Left forelimb (tissue), 1 donor: ENCODE measurements at places on chromosomes 6 and 20.

GRCh38 chr6:83359638-83360037 is 71.2 kb downstream of the ME1 start:
- no peak for DNase-seq

GRCh38 chr6:159953091-159953601 is 15.7 kb upstream of the IGF2R start:
- no peak for DNase-seq

DNA sequence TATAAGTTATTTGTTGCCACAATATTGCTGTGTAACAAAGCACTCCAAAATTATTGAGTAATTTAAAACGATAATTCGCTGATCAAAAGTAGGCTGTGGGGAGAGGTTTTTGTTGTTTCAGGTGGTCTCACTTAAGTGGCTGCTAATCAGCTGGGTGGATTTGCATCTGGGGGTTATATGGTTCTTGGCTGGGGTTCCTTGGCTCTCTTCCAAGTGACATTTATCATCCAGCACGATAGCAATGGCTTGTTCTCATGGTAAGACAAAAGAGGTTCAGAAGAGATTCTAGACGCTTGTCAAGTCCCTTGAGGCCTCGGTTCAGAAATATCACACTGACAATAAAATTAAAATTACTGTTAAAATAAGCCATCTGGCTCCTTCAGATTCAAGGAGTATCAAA is 1648.8 kb downstream of the GRIK2 start:
- DNase-seq, result no peak

- DNase-seq, result no peak
Observed at GRCh38 chr6:55617272-55617671, 38.3 kb upstream of the HMGCLL1 start.

DNA sequence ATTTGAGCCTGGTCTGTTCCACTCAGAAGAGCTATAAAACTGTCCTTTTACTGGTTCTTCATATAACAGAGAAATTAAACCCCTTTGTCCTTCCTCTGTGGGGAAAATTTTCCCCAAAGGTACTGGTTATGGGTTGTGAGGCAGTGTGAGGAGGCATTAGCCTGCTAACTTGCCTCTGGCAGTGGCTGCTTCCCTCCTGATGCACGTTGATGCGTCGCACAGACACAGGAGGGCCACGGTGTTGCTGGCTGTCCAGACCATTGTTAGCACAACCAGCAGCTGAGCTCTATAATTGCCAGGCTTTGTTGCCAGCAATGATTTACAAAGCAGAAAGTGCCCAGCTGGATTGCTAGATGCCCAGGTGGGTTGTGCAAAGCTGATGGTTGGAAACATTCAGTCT is 10.1 kb downstream of the AAR2 start:
- no peak for DNase-seq

DNA sequence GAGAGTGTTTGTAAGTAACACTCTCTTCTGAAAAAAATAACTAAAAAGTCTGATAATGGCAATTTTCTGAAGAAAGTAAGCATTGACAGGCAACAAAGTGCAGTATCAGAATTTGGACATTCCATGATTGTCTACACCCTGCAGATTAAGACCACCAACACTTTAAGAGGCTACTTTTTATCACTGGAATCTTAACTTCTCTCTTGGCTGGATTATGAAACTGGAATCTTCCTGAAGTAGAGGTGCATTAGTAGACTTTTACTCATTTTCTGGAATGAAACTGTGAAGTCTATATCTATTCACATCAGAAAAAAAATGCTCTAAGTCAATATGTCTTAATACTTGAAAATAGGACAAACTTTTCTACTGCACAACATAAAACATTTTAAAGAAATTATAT is 547.5 kb downstream of the COL12A1 start:
- DNase-seq, result no peak

GRCh38 chr6:134830194-134830593 is 119.7 kb downstream of the ALDH8A1 start:
- DNase-seq, result no peak

DNA sequence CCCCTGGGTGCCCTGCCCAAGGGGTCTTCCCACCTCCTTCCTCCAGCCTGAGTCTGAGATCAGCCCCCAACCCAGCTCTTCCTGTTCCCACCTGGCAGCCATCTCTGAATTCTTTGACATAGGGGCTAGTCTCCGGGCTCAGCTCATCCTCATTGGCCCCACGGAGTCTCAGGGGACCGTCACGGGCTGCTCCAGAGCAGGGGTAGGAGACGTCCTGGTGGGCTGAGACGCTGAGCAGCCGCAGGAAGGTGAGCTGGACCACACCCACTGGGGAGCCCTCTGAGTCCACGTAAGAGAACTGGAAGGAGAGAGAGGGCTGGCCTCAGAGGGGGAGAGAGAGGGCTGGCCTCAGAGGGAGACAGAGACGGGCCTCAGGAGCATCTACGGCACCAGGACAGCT is 28.1 kb downstream of the COL11A2 start:
- no peak for DNase-seq

GRCh38 chr20:460180-460579 is 2.2 kb downstream of the TBC1D20 start:
- DNase-seq, result no peak

GRCh38 chr6:110332281-110332680 is 25.9 kb downstream of the METTL24 start:
- DNase-seq, result no peak

DNA sequence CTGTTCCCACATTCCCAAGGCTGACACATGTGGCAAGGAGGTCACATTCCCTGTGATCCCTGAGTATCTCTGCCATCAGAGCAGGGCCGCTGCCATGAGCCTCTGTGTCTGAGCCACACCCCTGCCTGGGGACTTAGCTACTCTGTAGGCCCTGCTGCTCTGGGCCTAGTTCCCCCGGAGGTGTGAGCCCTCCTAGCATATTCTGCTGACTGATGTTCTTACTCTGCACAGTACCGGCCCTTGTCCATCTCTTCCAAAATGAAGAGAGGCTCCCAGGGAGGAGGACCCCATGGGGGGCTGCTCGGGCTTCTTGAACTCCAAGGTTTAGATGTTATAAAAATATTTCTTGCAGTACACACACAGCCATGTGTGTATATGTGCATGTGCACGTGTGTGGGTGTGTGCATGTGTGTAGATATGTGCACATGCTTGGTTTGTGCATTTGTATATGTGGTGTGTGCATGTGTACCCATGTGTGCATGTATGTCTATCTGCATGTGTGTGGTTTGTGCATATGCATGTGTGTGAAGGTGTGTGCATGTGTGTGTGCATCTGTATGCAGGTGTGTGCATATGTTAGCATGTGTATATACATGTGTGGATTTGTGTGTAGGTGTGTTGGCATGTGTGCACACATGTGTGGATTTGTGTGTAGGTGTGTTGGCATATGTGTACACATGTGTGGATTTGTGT is 101.2 kb downstream of the ERMARD start:
- DNase-seq, result no peak

- DNase-seq, result no peak
Observed at GRCh38 chr6:21914121-21914973, 320.8 kb downstream of the SOX4 start.

GRCh38 chr20:5551621-5552020 is 198.6 kb upstream of the SHLD1 start:
- DNase-seq, result no peak

DNA sequence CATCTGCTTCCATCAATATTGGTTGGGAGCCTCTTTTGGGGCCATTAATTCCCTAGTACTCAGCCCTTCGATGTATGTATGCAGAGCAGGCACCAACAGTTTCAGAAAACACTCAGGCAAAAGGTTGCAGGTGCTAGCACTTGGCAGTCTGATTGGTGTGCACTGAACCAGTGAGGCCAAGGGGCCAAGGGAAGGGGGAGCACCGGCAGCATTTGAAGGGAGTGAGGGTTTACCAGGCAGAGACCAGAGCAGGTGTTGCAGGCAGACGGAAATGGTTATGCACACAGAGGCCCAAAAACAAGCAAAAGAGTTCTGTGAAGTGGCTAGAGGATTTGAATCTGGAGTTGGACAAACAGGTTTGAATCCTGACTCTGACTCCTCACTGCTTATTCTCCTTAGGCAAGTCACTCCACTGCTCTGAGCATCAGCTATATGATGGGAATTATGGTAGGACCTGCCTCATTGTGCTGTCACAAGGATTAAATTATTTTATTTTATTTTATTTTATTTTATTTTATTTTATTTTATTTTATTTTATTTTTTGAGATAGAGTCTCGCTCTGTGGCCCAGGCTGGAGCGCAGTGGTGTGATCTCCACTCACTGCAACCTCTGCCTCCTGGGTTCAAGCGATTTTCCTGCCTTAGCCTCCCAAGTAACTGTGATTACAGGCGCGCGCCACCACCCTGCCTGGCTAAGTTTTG is 58.1 kb upstream of the SHLD1 start:
- DNase-seq, result no peak

- no peak for DNase-seq
Observed at GRCh38 chr6:98047871-98048270, 764.9 kb upstream of the MMS22L start.

DNA sequence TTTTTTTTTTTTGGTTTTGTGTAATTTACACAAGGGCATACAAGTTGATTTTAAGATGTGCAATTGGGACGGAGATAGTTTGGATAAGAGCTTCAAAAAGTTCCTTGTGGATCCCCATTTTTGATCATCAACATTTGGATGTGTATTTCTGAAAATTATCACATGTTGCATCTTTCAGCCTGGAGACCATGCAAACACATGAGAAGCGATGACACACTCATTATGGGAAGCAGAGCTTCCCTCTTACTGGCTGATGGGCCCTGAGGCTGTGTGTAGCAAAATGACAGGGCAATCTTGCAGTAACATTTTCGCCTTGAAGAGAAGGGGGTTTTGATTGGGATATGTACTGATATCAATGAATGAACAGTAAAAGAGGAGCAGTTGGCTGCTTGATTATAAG is 22.0 kb upstream of the RIPK1 start:
- DNase-seq, result no peak

- no peak for DNase-seq
Observed at GRCh38 chr6:134172706-134173365, 120.4 kb upstream of the SLC2A12 start.

DNA sequence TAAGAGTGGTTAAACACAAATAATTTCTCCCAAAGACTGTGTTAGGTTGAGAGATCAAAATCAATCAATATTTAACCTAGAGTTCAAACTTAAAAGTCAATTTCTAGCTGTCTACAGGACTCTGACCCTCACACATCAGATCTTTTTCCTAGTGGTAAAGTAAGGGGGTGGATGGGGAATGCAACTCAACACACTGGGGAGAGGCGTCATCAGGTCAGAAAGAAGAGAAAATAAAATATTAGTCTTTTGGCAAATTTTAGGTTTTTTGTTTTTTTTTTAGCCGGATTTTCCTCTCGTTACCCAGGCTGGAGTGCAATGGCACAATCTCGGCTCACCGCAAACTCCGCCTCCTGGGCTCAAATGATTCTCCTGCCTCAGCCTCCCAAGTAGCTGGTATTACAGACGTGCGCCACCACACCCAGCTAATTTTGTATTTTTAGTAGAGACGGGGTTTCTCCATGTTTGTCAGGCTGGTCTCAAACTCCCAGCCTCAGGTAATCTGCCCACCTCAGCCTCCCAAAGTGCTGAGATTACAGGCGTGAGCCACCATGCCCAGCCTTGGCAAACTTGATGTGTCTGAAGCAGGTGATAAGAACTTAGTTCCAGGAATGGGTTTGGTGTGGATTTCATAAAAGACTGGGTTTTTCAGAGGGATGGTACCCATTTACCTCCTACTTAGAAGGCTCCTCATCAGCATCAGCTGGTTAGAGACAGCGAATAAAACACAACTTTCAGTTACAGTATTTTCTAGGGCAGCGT is 65.9 kb downstream of the MKKS start:
- no peak for DNase-seq

DNA sequence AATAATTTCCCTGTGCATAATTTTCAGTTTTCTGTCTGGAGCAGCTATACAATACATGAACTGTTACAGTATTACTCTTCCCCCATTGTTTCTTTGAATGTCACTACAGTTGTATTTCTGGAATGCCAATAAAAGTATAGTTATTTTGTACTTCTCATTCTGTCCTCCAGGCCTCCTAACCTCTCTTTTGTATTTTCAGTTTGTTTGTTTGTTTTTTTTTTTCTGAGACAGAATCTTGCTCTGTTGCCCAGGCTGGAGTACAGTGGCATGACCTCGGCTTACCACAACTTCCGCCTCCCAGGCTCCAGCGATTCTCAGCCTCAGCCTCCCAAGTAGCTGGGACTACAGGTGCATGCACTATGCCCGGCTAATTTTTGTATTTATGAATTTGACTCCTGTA is 16.8 kb upstream of the ARID1B start:
- no peak for DNase-seq

DNA sequence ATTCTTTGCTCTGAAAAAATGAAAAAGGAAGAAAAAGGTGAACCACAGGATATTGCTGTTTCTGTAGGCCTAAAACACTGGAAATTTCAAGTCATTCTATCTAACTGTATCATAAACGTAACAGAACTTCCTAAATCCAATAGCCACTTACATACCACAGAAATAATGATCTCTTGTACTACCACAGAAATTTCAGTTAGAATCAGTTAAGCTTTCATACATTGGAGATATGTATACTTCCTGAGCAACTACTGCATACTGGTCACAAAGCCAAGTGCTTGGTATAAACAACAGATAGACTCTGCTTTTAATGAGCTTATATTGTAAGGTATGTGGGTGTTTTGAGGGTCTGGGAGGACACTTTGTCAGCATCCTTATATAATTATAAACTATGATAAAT is 38.6 kb downstream of the VTA1 start:
- no peak for DNase-seq

GRCh38 chr20:17969884-17970409 is 1.1 kb downstream of the MGME1 start:
- no peak for DNase-seq

DNA sequence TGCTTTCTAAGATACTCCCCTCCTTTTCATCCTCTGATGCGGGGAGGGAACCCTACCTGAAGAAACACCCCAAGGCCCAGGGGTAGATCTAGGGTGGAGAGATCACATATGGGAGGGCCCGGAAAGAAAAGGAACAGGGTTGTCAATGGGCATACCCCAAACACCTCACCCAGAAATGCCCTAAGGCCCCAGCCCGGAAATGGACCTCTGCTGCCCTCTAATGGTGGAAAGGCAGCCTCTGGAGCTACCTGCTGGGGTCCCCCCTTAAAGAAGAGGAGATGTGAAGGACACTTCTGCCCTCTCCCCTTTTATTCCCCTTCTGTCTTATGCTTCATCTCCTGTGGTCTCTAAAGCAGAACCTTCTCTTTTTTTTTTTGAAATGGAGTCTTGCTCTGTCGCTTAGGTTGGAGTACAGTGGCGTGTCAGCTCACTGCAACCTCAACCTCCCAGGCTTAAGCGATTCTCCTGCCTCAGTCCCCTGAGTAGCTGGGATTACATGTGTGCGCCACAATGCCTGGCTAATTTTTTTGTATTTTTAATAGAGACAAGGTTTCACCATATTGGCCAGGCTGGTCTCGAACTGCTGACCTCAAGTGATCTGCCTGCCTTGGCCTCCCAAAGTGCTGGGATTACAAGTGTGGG is 458 bp upstream of the ARMC12 start:
- DNase-seq, result no peak
